ENCODE measurements at places on chromosomes 6 and 20.
A peak's percentile ranks its signal among the peaks of the same experiment; 100 is the strongest.

GRCh38 chr6:161302949-161303348 lies 29.1 kb upstream of the AGPAT4 start:
- ATAC-seq, result no peak

DNA sequence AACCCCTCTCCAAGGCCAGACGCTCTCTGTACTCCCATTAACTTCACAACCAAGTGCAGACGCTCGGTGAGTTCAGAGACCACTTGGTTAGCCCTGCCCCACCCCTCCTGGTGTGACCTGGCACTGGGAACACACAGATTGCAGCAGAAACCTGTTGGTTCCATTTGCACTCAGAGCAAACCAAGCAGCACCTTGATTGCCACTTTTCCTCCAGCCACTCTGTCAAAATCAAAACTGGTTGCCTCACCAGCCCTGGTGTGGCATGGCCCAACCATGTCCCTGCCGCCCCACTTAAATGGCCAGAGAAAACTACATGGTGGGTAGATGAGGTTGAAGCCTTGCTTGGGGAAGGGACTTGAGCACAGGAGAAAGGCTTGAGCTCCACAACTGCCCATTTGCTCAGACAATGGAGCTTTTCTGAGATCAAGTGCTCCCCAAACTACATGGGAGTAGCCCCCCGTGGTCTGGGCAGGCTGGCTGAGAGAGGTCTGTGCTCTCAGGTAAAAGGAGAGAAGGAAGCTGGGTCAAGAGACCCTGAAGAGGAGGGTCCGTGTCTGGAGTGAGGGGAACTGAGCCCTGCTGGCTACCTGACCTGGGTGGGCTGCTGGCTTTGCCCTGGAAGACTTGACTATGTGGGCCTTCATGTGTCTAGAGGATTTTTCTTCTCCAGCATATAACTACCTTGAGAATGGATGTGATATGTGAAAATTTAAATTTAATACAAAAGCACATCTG lies 43.4 kb downstream of the PLCG1 start:
- ATAC-seq, result no peak

DNA sequence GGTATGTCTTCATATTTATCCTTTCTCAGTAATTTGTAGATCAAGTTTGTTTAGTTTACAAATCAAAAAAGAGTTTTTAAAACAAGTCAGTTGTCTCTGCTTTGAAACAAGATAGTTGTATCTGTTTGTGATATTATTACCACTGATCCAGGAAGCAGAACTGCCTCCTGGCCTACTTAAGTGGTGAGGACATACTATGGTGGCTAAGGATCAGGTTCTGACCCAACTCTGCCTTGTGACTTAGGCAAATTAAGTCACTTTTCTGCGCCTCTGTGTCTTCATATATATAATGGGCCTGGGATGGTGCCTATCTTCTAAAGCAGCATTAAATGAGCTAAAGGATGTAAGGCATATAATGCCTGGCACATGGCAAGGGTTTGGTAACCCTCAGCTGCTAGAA lies 8.7 kb downstream of the ANKS1A start:
- no peak for ATAC-seq

DNA sequence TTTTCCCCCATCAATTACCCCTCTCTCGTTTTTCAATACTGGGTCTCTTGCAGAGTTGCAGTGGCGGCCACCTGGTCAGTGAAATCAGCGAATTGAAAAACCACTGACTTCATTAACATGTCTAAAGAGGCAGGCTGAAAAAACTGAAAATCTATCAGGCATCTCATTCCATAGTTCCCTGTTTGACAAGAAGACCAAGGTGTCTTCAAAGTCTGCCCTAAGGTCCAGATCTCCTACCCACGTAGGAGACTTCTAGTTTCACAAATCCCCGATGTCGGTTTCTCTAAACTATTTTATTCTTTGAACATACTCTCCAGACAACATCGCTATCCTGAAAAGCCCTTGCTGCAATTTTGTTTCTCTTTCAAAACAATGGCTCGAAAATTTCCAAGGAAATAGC lies 796 bp upstream of the TUBB start:
- ATAC-seq, result no peak

DNA sequence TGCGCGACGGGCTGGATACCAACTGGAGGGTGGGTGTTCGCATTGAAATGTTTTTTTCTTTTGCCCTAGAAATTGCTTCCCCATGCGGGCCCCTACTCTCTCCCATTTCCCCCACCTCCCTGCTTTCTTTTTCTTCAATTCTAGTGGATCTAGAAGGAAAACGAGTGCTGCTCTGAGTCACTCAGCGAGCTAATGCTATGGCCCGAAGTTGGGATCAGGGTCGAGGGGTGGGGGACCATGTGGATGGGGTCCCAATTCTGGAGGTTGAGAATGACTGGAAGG lies 71.5 kb downstream of the SOX4 start:
- no peak for ATAC-seq

- peak; percentile 89 for ATAC-seq
Measured at GRCh38 chr20:62710886-62711702, 2.5 kb downstream of the NTSR1 start.

DNA sequence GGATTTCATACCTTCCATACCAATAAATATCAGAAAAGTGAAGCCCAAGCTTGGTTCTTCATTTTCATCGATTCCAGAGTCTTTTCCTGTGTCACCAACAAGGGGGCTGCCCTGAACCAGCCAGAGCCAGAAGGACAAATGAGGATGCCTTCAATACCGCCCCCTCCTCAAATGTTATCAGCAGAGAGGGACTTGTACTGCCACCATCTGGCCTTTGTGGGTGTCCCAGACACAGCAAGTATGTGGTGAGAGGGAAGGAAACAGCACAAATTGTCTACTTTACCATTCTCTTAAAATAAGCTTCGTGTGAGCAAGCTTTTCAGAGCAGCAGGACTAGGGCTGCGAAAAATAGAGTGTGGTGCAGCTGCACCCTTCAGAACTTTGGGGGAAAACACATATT lies 165.3 kb downstream of the SOBP start:
- ATAC-seq, result no peak

DNA sequence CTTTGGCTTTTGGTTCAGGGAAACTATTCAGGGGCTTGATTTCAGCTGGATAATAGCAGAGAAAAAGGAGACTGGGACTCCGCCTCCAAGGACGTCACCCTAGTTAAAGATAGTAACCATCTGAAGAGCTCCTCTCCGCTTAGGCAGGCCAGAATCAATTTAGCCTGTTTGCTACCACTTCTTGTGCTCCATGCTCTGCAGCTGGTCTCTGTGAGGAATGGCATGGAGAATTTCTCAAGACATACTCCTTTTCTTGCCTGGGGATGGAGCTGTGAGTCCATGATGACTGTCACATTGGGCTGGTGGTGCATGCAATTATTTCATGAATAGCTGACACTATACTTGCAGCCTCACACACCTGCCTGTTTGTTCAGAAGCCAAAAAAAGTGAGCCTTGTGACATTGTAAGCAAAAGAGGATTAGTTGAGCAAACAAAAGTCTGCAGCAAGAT lies 61.4 kb downstream of the TXLNB start:
- no peak for ATAC-seq

GRCh38 chr20:12171923-12172524 lies 254.3 kb downstream of the BTBD3 start:
- ATAC-seq, result no peak

- ATAC-seq, result peak; percentile 15
Measured at GRCh38 chr6:116369964-116370759, 585 bp upstream of the DSE start.

DNA sequence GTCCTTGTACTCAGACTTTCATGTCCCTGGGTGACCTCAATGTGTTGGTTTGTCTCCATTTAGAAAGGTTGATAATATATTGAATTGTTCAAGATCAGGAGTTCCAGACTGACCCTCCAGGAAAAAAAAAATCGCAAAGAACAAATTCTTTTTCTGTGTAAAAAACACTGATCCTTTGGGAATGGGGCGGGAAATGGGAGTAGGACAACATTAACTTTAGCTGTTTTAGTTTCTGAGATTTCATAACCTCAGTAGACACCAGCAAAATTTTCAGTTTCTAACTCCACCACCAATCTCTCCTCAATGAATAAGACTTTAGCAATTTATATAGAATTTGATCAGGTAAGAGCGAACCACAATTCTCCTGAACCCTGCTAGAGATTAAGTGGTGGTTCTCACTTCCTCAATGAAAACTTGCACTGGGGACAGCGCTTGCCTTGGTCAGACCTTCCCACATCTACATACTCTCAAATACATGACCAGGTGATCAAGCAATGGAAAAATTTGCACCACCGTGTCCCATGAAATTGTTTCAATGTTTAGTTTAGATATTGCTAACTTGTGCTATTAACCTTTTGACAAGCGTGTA lies 231.2 kb upstream of the PLN start:
- ATAC-seq, result no peak

DNA sequence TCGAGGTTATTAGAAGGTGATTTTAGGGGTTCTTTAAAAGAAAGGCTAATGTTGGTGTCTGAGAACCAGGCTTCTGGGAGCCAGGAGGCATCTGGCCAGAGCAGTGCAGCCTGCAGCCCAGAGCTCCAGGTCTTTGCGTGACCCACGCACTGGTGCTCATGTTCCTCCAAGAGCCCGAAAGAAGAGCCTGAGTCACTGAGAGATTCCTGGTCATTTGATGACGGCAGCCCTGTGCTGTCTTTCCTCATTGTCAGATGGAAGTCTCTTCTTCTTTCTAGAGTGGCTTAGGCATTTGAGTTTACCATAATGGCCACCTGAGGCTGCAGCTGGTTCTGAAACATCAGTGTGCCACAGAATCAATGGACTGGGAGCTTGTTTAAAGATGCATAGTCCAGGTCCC lies 46.4 kb downstream of the CD109 start:
- ATAC-seq, result no peak

DNA sequence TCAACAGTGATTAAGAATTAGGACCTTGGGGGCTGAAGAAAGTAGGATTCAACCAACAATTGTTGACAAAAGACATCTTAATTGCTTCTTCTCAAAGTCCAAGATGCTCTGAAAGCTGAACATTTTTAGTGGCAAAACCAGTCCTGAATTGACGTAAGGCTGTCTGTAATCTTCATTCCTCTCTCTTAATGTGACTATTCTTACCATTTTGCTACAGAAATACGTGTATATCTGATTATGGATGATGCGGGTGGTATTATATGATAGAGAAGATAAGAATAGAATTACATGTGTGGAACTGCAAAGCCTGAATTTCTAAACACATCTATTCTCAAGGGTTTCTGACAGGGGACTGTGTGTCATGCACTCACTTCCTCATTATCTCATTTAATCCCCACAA lies 130.3 kb upstream of the SASH1 start:
- no peak for ATAC-seq
